Osteocyte (in vitro differentiated cells): ENCODE measurements at places on chromosomes 5 and 9. TPM values are rescaled to one million over a fixed set of nuclear protein-coding genes. Genes with fewer than 3 reads are reported as not detected.

The SEC16A gene
- 85.0 and 88.5 TPM in 2 replicates for total RNA-seq

The PCDHGA1 gene
- 0.13 TPM in 1 of 2 replicates, not detected in the other for total RNA-seq

GRCh38 chr5:35393901-35394300, 163.6 kb upstream of the PRLR start:
- no peak overlapping the region for H3K4me3 ChIP-seq
- no peak for DNase-seq
- H3K36me3 ChIP-seq = no peaks in the 10 kb centered on the region
- H3K4me1 ChIP-seq = no peaks in the 10 kb centered on the region
- H3K27me3 ChIP-seq = peaks cover 3% of the 10 kb centered on the region
- no peak overlapping the region for H3K27ac ChIP-seq

GRCh38 chr9:98678244-98678842, 30.4 kb downstream of the GABBR2 start:
- H3K27me3 ChIP-seq = peaks cover 26% of the 10 kb centered on the region
- no peak overlapping the region for H3K27ac ChIP-seq
- no peaks in the 10 kb centered on the region for H3K4me1 ChIP-seq
- H3K36me3 ChIP-seq = no peaks in the 10 kb centered on the region

DNA sequence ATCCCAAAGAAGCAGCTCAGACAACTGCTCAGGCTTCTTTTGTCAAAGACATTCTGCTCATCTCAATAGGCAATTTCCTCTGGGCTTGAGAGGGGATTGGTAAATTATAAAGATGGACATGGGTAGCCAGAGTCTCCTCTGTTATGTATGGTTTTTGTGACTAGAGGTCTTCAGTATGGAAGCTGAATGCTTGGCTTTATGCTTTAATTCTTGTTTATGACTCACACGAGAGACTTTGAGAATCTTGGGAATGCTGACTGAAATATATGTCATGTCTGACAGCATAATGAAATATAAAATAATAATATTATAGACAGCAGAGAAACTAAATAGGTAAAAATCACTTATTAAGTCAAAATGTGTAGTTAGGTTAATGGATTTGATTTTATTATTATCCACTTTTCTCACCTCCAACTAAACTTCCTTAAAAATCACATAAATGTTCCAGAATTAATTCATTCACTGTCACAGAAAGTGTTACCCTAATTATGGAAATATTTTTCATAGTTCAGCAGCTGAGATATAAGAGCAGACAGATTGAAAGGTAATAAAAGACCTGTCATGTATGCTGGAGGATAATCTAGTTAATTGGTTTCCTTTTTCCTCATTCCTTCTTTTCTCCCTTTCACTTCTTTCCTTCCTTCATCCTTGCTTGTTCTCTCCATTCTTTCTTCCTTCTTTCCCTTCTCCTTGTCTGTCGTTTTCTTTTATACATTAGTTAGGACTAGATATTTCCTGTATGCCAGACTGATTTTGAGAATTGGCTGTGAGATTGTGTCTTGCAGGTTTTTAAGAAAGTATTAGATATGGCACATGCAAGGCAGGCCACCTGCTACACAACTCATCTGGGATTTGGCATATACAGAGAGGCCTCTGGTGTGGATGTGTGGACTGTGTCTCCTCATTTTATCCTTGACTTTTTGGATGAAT, 1866.1 kb upstream of the NUDT12 start:
- H3K4me1 ChIP-seq = peaks cover 1% of the 10 kb centered on the region
- H3K27ac ChIP-seq = no peak overlapping the region
- no peak overlapping the region for H3K4me3 ChIP-seq
- no peaks in the 10 kb centered on the region for H3K27me3 ChIP-seq
- no peaks in the 10 kb centered on the region for H3K36me3 ChIP-seq
- no peak for DNase-seq

GRCh38 chr9:87517732-87518131, 20.1 kb downstream of the DAPK1 start:
- H3K27ac ChIP-seq = no peak overlapping the region
- no peaks in the 10 kb centered on the region for H3K27me3 ChIP-seq
- H3K4me3 ChIP-seq = no peak overlapping the region
- no peak for DNase-seq
- peaks cover 54% of the 10 kb centered on the region for H3K4me1 ChIP-seq
- H3K36me3 ChIP-seq = peaks cover 59% of the 10 kb centered on the region

DNA sequence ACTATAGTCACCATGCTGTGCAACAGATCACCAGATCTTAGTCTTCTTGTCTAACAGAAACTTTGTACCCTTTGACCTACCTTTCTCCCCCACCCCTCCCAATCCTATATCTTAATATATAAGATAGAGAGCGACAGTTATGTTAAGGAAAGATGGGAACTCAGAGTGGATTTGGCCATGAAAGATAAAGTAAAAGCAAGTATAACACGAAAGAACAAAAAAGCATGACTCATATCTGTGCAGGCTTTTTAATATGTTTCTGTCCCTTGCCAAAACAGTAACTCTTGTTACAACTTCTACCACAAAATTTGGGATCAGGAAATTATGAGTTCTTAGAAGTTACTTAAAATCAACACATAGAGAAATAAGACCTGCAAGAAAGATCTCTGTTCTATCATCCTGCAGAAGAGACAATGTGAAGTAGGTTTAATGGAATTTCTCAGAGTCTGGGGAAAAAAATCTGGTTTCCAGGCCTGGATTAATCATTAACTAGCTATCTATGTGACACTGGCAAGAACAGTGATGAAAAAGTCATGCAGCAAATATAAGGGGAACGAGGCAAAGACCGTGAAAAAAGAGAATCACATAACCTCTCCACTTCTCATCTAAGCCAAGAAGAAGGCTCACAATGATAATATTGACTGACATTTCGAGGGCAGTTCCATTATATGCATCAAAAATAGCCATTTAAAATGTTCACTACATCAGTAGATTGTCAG, 18.6 kb downstream of the BAAT start:
- no peak overlapping the region for H3K4me3 ChIP-seq
- H3K27ac ChIP-seq = no peak overlapping the region
- no peak for DNase-seq
- peaks cover 6% of the 10 kb centered on the region for H3K27me3 ChIP-seq
- H3K36me3 ChIP-seq = no peaks in the 10 kb centered on the region
